ENCODE measurements at places on chromosomes 2 and 18. TPM values are rescaled to one million over a fixed set of nuclear protein-coding genes. Genes with fewer than 3 reads are reported as not detected.
A peak's percentile ranks its signal among the peaks of the same experiment; 100 is the strongest.

- no peak for DNase-seq
- no peaks in the 10 kb centered on the region for H3K27me3 ChIP-seq
- no peaks in the 10 kb centered on the region for H3K4me1 ChIP-seq
- no peak overlapping the region for H3K27ac ChIP-seq
- H3K4me3 ChIP-seq = no peak overlapping the region
Observed at GRCh38 chr2:43553341-43553855, 42.4 kb downstream of the THADA start.

GRCh38 chr2:127400897-127401756, 13.4 kb upstream of the MAP3K2 start:
- no peak overlapping the region for H3K27ac ChIP-seq
- no peaks in the 10 kb centered on the region for H3K4me1 ChIP-seq
- no peaks in the 10 kb centered on the region for H3K36me3 ChIP-seq
- H3K27me3 ChIP-seq = no peaks in the 10 kb centered on the region
- DNase-seq = no peak

- no peaks in the 10 kb centered on the region for H3K4me1 ChIP-seq
- no peak for DNase-seq
- no peaks in the 10 kb centered on the region for H3K27me3 ChIP-seq
- no peak overlapping the region for H3K27ac ChIP-seq
- H3K4me3 ChIP-seq = no peak overlapping the region
- H3K36me3 ChIP-seq = no peaks in the 10 kb centered on the region
Observed at GRCh38 chr2:22801071-22801470, 583.9 kb upstream of the KLHL29 start.

- H3K27me3 ChIP-seq = no peaks in the 10 kb centered on the region
- DNase-seq = no peak
- peaks cover 17% of the 10 kb centered on the region for H3K4me1 ChIP-seq
- no peak overlapping the region for H3K27ac ChIP-seq
- peak overlapping the region; percentile 82 for H3K4me3 ChIP-seq
Observed at GRCh38 chr2:189662669-189663226, 1.5 kb downstream of the ASNSD1 start.

- no peaks in the 10 kb centered on the region for H3K36me3 ChIP-seq
- DNase-seq = no peak
- no peaks in the 10 kb centered on the region for H3K4me1 ChIP-seq
- no peak overlapping the region for H3K27ac ChIP-seq
- H3K4me3 ChIP-seq = no peak overlapping the region
Observed at GRCh38 chr2:225319872-225320271, 79.6 kb upstream of the NYAP2 start.

GRCh38 chr2:78980152-78980465, 45.4 kb upstream of the REG3G start:
- H3K4me3 ChIP-seq = no peak overlapping the region
- DNase-seq = no peak
- H3K27me3 ChIP-seq = no peaks in the 10 kb centered on the region
- H3K4me1 ChIP-seq = no peaks in the 10 kb centered on the region
- H3K27ac ChIP-seq = no peak overlapping the region
- no peaks in the 10 kb centered on the region for H3K36me3 ChIP-seq

DNA sequence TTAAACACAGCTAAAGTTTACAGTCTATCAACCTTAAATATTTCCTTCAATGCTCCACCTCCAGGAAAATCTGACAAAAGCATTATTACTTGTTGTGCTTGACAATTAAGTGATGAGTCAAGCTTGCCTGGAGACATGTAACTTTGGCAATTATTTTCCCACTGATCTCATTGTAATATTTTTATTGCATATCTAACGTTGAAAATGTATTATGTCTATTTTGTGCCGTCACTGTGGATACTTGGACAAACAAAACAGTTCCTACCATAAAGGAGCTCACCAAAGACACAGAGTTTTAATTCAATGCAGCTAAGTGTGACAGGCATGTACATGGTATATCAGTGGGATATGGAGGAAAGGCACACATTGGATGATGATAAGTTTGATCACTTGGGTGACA, 24.7 kb downstream of the RNF103 start:
- H3K4me3 ChIP-seq = no peak overlapping the region
- H3K27ac ChIP-seq = no peak overlapping the region
- peaks cover 2% of the 10 kb centered on the region for H3K4me1 ChIP-seq
- no peak for DNase-seq
- H3K36me3 ChIP-seq = peaks cover 27% of the 10 kb centered on the region

- no peaks in the 10 kb centered on the region for H3K36me3 ChIP-seq
- no peak overlapping the region for H3K4me3 ChIP-seq
- no peak for DNase-seq
- H3K4me1 ChIP-seq = no peaks in the 10 kb centered on the region
Observed at GRCh38 chr18:45724601-45725000, 620 bp downstream of the SLC14A1 start.

GRCh38 chr2:143451642-143452281, 322.5 kb downstream of the ARHGAP15 start:
- no peaks in the 10 kb centered on the region for H3K27me3 ChIP-seq
- no peaks in the 10 kb centered on the region for H3K36me3 ChIP-seq
- no peak overlapping the region for H3K4me3 ChIP-seq
- H3K4me1 ChIP-seq = no peaks in the 10 kb centered on the region
- DNase-seq = no peak

DNA sequence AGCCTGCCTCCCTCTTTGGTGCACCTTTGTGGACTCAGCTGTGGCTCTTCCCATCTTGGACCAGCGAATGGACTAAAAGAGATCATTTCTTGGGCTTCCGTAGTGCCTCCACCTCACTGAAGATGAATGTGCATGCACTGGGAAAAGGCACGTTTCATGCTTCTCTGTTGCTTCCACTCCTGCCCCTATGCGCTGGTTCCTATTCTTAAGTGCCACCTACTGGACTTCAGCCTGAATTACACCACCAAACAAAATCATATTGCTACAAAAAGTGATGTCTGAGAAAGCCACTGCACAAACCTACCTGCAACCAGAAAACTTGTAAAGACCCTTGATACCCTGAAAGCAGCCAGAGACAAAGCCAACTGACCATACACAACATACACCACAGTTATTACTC, 695.6 kb downstream of the TSN start:
- H3K4me1 ChIP-seq = no peaks in the 10 kb centered on the region
- H3K27me3 ChIP-seq = no peaks in the 10 kb centered on the region
- H3K4me3 ChIP-seq = no peak overlapping the region
- no peak for DNase-seq
- H3K27ac ChIP-seq = no peak overlapping the region

DNA sequence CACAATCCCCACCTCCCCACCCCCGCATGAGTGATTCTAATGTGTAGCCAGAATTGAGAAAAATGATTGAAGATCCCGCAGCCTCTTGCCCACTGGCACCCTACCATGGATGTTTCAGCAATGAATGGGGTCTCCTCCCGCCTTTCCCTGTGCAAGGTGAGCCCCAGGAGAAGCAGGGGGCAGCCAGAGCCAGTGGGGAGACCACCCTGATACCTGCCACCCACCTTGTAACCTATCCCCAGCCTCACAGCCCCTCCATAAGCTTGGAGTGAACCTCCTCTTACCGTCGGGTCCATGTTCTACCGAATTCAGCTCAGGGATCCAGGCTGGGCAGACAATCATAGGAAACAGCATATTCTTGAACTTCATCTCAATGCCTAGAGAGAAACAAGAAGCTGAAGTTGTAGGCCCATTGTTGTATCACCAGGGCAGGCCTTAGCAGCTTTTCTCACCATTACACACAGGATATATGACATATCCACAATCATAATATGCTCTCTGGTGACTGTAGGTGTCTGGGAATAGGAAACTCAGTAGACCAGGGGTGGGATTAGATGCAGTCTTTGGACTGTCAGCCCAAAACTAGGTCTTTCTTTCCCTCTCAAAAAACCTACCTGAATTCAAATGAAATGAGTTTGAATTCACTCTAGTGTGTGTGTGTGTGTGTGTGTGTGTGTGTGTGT, 30.9 kb downstream of the XDH start:
- H3K36me3 ChIP-seq = no peaks in the 10 kb centered on the region
- no peaks in the 10 kb centered on the region for H3K27me3 ChIP-seq
- DNase-seq = no peak
- no peak overlapping the region for H3K27ac ChIP-seq

DNA sequence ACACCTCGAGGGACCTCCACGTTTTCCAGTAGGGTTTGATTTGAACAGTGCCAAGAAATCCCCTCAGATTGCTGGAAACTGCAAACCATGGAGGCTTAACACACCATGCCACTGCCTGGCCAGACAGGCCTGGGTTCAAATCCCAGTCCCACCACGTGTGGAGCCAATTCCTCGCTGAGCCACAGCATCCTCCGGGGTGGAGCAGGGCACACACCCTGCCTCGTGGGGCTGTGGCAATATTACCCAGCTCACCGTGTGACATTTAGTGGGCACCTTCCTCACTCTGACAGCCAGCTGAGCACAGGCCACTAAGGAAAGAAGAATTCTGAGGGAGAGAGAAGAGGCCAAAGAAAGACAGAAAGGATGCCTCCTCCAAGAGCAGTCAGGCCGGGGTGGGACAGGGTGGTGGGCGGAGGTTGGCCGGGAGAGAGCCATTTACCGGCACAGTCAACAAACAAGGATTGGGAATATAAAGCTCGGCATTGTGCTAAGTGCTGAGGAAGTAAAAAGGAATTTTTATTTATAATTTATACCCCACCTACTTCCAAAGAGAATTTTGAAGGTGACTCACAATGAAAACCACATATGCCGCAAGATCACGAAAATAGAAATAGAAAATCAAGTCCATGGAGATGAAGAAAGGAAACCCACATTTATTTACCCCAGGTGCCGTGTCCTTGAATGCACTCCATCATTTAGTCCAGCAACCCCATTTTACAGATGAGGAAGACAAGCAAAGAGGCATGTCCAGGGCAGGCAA, 111.5 kb downstream of the MCFD2 start:
- no peaks in the 10 kb centered on the region for H3K27me3 ChIP-seq
- no peak for DNase-seq
- H3K27ac ChIP-seq = no peak overlapping the region
- H3K4me1 ChIP-seq = peaks cover 28% of the 10 kb centered on the region
- H3K36me3 ChIP-seq = no peaks in the 10 kb centered on the region

- H3K4me3 ChIP-seq = no peak overlapping the region
- DNase-seq = no peak
- H3K4me1 ChIP-seq = no peaks in the 10 kb centered on the region
- H3K36me3 ChIP-seq = no peaks in the 10 kb centered on the region
Observed at GRCh38 chr2:170155022-170155722, 22.8 kb upstream of the MYO3B start.

DNA sequence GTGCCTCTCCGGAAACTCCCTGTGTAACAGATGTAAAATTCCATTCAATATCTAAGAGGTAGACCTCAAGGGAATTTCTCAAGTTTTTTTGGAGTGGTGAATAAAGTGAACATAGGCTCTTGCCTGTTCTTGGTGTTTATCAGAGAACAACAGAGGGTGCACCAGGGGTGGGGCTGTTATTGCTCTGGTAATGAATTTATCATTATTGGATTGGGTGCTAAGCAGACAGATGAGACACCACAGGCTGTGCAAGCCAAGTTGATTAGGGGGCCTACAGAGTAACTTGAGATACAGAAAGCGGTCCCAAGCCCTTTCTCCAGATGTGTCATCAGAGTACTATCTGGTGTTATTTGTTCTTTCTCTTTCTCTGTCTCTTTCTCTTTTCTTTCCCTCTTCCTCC, 286.3 kb downstream of the OSR1 start:
- no peaks in the 10 kb centered on the region for H3K4me1 ChIP-seq
- H3K27ac ChIP-seq = no peak overlapping the region
- no peaks in the 10 kb centered on the region for H3K36me3 ChIP-seq
- DNase-seq = no peak

DNA sequence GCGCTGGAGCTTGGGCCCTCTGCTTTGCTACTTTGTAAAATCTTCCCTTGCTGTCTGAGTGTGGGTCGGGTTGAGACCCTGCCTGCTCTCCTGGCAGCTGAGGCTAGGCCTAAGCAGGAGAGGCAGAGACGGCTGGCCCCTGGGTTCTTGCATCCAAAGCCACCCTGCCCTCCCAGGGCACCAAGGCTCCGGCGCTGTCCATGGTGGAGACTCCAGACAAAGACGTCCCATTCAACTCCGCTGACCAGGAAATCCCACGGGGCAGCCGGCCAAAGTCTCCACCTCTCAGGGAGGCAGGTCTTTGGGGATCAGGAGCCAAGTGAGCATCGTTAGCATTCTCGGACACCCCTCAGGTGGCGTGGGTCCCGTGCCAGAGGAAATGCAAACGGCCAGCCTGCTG, 2.6 kb upstream of the PRLH start:
- peaks cover 19% of the 10 kb centered on the region for H3K27me3 ChIP-seq
- H3K4me3 ChIP-seq = no peak overlapping the region

GRCh38 chr2:130853391-130853790, 16.7 kb downstream of the ARHGEF4 start:
- no peak overlapping the region for H3K27ac ChIP-seq
- H3K36me3 ChIP-seq = no peaks in the 10 kb centered on the region
- DNase-seq = no peak
- no peaks in the 10 kb centered on the region for H3K4me1 ChIP-seq
- H3K27me3 ChIP-seq = no peaks in the 10 kb centered on the region

DNA sequence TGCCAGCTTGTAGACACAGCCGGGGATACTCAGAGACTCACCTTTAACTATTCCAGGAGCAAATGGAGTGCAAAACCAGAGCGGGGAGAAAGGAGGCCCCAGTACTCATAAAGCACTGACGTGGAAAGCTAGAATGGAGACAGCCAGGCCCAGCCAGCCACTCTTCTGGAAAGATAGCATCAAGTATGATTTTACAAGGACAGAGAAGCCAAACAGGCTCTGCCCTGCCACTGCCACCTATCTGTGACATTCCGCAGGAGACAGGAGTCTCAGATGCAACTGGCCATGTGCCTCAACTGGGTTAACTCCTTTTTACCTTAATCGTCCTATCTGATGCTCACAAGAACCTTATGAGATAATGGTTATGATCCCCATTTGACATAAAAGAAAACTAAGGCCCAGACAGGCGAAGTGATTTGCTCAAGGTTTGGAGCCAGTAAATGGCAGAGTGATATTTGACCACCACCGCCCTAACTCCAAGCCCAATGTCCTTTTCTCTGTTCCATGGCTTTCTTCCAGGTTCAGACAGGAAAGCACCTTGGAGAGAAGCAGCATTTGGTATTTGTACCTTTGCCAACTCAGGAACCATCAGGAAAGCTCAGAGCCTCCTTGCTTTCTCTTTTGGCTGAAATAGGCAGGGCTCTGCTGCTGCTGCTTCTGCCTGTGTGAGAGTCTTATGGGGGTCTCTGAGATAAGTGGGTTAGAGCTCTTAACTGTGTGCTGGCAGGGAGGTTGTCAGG, 15.6 kb downstream of the KIF3C start:
- peaks cover 1% of the 10 kb centered on the region for H3K4me1 ChIP-seq
- H3K27me3 ChIP-seq = no peaks in the 10 kb centered on the region
- H3K27ac ChIP-seq = no peak overlapping the region
- no peaks in the 10 kb centered on the region for H3K36me3 ChIP-seq

DNA sequence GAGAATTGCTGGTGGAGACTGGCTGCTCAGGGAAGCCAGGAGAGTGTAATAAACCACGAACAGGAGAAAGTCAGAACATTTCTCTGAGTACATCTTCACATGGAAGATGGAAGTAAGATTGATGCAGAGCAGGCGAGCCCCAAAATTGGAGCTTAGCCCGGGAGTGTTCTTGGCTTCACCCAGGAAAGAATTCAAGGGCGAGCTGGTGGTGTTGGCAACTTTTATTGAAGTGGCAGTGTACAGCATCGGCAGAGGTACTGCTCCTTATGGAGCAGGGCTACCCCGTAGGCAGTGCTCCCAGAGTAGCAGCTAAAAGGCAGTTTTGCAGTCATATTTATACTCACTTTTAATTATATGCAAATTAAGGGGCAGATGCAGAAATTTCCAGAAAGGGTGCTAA, 281.4 kb upstream of the MEX3C start:
- H3K36me3 ChIP-seq = no peaks in the 10 kb centered on the region
- H3K4me1 ChIP-seq = no peaks in the 10 kb centered on the region
- no peak overlapping the region for H3K4me3 ChIP-seq
- H3K27ac ChIP-seq = no peak overlapping the region
- no peak for DNase-seq

The ALLC gene
- total RNA-seq = 5.7 TPM

The ENOSF1 gene
- total RNA-seq = 86.9 TPM

The ACMSD gene
- total RNA-seq = not detected

The SH3BP4 gene
- total RNA-seq = 19.2 TPM
